ENCODE measurements at places on chromosomes 13 and 19.

- no peak for DNase-seq
These were observed 18.5 kb downstream of the RFX2 start for GRCh38 chr19:6091771-6092291.

GRCh38 chr13:23949200-23949599, 51.9 kb upstream of the C1QTNF9B start:
- DNase-seq, result no peak

- no peak for DNase-seq
These were observed 45.3 kb upstream of the PCDH9 start for GRCh38 chr13:67275351-67275960.

- no peak for DNase-seq
These were observed 229.4 kb downstream of the NDFIP2 start for GRCh38 chr13:79710376-79710775.

GRCh38 chr19:35216833-35217648, 11.5 kb downstream of the FAM187B start:
- DNase-seq, result no peak

DNA sequence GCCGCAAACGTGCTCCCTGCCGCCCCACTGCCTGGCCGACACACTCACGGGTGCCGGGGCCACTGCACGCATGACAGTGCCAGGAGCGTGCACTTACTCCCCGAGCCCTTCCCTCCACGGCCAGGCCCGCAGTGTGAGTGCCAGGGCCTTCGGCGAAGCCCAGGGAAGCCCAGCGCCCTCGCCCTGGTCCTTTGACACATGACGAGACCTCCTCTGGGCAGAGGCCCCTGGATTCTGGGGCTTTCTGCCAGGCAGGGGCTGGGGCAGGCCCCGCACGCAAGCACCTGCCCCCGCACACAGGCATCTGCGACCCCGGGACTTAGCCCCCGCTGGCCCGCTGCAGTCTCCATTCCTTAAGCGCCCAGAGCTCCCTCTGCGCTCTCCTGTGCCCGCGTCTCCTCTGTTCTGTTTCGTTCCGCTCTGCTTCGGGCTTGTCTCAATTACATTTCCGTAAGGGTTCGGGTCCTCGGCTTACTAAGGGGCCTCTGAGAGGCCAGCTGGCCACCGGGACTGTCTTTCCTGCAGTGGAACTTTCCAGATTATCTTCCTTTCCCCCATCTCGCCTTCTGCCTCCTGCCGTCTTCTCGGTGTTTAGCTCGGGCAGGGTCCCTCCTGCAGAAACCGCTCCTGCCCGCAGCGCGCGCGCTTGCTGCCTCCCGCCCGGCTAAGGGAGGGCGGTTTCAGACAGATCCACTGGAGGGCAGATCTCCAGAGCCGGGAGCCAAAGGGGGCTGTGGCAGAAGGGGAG, 98.8 kb downstream of the ING1 start:
- DNase-seq, result no peak

DNA sequence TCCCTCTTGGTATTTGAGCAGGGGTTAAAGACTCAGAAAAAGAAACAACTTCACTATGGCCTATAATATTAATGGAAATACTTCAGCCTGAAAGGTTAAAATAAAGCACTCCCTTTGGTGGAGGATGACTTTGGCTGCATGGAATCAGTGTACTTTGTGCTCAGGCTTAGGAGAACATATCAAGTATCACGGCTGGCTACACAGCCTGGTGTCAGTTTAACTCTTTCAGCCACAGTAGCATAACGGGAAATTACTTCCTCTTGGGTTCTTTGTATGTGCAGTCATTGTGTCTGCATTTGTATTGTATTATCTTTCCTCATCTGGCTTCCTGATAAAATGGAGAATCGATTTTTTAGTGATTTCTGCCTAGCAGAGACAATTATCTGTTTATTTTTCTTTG, 239.0 kb downstream of the GGACT start:
- DNase-seq, result no peak

DNA sequence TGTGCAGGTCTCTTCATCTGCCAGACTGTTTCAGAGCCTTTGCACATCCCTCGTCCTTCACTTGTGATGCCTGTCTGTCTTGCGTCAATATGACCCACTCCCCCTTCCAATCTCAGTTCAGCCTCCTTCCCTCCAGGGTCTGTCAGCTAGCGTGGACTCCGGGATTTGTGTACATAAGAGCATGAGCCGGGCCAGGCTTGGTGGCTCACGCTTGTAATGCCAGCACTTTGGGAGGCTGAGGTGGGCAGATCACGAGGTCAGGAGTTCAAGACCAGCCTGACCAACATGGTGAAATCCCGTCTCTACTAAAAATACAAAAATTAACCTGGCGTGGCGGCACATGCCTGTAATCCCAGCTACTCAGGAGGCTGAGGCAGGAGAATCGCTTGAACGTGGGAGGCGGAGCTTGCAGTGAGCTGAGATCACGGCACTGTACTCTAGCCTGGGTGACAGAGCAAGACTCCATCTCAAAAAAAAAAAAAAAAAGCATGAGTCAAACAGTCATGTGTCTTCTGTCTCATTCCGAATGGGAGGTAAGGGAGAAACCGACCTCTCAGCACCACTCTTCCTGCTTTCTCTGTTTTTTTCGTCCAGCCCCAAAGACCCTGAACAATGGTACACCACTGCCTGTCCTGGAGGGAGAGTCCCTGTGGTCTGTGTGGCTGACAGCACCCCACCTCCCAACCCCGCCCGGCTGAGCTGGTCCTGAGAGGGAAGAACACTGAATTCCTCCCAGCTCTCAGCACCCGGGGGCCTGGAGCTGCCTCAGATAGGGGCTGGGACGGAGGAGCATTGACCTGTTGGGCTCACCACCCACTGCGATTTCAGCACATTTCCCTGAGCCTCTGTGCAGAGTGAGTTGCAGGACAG, 2.4 kb upstream of the SIGLEC9 start:
- no peak for DNase-seq

DNA sequence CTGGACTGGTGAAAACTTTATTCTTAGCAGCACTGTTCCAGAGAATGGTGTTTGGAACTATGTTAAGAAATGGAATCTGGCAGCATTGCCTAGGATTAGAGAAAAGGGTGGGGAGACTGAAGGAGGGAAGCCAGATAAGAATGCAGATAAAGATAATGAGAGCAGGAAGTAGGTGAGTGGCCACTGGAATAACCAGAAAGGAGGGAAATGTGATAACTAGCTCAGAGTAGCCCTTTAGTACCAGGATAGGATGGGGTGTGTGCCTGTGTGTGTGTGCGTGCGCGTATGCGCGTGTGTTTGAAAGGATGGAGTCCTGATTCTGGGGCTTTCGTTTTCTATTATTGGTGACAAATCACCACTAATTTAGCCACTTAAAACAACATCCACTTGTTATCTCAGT, 33.4 kb upstream of the FRY start:
- DNase-seq, result no peak

GRCh38 chr13:53131361-53131760, 102.7 kb downstream of the OLFM4 start:
- DNase-seq, result no peak

DNA sequence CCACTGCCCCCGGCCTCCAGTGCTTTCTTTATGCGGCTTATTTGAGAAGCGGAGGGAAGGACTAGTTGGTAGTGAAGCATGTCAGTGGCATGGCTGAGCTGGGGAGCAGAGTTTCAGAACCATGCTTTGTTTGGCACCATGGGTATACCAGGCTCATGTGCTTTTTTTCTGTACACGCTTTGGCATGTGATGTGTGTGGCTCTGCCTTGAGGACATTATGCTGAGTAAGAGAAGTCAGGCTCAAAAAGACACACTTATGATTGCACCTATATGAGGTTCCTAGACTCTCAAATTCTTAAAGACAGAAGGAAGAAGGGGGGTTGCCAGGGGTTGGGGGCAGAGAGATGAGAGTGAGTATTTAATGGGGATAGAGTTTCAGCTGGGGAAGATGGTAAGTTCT, 21.3 kb downstream of the GATAD2A start:
- DNase-seq, result no peak

GRCh38 chr19:56423276-56423984, 19.3 kb downstream of the ZNF583 start:
- DNase-seq, result no peak

DNA sequence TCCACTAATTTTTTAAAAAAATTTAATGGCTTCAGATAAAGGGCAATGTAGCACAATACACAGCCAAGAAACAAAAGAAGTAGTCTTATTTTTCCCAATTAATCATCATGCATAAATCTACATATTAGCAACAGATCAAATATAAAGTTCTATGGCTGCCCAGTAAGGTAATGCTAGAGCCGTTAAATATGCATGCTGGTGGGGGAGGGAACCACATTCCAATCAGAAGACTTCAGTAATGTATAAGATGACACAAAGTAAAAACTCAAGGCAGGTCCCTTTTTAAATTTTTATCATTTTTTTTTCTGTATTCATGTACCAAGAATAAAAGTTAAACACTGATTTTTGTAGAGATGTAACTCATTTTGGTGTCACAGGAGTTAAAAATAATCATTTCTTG, 62.0 kb downstream of the MPHOSPH8 start:
- DNase-seq, result no peak

DNA sequence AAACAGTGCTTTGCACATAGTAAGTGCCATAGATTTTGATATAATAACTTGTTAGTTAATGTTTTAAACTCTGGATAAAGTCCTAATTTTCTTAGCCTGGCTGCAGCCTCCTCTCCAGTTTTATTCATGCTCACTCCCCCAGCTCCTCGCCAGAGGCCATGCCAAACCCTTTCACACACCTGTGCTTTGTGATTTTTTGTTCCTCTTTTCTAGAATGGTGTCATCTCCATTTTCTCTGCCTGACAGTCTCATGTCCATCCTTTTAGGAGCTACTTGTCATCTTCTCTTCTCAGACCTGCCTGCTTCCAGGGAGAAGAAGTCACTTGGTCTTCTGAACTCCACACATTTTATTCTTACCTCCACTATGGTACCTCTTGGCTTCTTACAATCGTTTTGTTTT, 55.8 kb upstream of the SPATA13 start:
- no peak for DNase-seq

- no peak for DNase-seq
These were observed 711 bp upstream of the MIPEP start for GRCh38 chr13:23889615-23890607.

- DNase-seq, result no peak
These were observed 24.4 kb upstream of the GPR18 start for GRCh38 chr13:99282264-99283231.

- peak; percentile 27 for DNase-seq
These were observed 737.7 kb downstream of the PCDH9 start for GRCh38 chr13:66492479-66492878.

DNA sequence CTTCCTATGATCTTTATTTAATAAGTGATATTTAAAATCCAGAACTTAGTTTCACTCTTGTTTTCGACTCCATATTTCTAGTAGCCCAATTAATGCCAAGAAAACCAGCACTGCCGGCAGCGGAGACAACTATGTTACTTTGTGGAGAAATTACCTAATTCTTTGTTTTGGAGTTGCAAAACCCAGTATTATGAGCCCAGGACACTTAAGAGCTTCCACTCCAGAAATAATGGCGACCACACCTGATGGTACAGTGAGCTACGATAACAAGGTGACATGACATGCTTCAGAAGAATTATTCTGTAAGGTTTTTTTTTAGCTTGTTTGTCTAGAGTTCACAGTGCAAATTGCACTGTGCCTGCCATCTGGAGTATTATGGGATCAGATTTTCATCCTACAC, 136.4 kb downstream of the ZAR1L start:
- DNase-seq, result no peak

GRCh38 chr19:8615813-8616596, 5.5 kb upstream of the ADAMTS10 start:
- peak; percentile 8 for DNase-seq

DNA sequence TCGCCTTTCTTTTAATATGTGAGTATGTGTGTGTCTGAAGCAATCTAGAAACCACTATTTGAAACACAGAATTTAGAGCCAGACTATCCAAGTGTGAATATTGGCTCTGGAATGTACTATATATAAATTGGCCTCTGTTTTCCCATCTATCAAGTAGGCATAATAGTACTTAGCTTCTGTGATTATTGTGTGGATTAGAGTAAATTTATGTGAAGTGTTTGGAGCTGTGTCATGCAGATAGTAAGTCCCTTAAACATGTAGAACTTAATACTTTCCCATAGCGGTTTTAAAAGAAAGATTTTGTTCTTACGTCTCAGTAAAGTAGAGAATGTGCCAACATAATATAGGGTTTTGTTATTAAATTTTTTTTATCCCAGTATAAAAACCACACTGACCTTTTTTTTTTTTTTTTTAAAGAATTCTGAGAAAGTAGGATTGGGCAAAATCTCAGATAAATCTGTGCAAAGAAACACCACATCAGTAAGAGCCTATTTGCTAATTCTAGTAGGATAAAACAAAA, 432.3 kb downstream of the RFC3 start:
- DNase-seq, result no peak

- no peak for DNase-seq
These were observed 50.6 kb upstream of the USPL1 start for GRCh38 chr13:30567072-30567471.

GRCh38 chr19:48645620-48646000, 377 bp downstream of the CA11 start:
- peak; percentile 66 for DNase-seq

GRCh38 chr13:74005320-74006157, 128.7 kb downstream of the KLF12 start:
- no peak for DNase-seq
